NCI-H187 treated with DMSO at 0.1 percent for 48 hours (cell line): ENCODE measurements at places on chromosomes 11 and 22.

- no peak for DNase-seq
Observed at GRCh38 chr22:25911243-25911972, 169.4 kb downstream of the MYO18B start.

- no peak for DNase-seq
Observed at GRCh38 chr22:37241351-37242142, 2.5 kb downstream of the RAC2 start.

DNA sequence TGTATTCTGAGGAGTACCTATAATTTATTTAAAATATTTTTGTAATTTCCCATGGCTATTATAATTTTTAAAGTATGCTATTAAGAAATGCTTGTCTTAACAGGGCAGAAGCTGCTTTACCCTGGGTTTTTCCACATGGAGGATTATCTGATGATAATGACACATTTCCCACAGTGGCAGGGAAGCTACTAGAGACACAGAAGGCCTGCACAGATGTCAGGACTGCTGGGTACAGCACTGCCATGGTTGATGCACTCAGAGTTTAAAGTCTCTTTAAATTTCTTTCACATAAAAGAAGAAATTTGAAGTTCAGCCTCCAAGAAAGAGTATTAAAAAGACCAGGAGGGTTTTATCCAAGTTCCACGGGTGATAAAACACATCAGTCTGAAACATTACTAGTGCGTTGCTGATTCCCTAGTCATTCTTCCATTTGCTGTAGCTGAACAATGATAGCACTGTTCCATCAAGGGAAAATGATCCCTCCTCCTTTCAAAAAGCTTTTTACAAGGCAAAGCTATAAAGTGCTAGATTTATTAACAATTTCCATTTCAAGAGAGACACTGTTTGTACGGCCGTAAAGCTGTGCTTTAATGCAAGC, 363.0 kb downstream of the CNTN5 start:
- no peak for DNase-seq

DNA sequence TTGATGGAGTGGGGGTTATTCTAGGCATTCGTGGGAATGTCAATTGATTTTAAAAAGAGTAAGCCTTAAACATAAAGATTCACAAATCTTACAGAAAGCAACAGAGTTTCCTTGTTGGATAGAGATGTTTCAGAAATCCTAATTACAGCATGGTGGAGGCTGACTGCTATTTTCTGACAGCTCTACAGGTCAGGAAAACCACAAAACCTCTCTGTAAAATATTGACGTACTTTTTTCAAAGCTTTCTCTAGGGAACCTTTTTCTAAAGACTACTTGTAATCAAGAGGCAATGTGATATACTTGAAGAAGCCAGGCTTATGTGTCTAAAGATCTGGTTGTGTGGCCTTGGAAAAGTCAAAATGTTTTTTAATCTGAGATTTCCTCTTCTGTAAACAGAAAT, 9.1 kb upstream of the OR8B8 start:
- no peak for DNase-seq

DNA sequence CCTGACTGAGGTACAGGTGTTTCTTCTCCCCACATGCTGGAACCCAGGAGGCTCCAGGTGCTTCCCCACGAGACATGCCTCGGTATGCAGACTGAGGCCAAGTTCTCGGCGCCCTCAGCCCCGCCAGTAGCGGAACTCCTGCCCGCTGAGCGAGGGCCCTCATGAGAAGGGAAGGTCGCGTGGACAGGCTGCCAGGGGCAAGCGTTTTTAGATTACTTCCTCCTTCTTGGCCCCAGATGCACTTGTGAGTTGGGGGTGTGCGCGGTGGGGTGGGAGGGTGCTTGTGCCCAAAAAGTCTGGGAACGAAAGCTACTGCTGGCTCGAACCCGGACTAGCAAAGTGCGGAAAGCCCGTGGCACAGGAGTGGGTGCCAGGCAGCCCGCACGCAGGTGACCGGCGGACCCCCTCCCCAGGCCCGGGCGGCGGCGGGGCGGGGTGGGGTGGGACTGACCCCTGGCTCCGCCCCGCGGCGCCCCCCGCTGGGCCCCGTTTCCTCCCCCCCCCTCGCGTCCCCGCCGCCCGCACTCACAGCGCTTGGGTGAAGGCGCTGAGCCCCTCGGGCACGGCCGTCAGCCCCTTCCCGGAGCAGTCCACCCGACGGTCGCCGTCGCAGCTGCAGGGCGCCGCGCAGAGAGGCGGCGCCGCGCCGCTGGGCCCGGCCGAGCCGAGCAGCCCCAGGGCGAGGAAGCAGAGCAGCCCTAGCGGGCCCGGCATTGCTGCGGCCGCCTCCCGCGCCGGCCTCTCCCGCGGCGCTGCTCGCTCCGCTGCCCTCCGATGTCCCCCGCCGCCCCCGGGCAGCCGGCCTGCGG, 797 bp downstream of the LGR4 start:
- no peak for DNase-seq

DNA sequence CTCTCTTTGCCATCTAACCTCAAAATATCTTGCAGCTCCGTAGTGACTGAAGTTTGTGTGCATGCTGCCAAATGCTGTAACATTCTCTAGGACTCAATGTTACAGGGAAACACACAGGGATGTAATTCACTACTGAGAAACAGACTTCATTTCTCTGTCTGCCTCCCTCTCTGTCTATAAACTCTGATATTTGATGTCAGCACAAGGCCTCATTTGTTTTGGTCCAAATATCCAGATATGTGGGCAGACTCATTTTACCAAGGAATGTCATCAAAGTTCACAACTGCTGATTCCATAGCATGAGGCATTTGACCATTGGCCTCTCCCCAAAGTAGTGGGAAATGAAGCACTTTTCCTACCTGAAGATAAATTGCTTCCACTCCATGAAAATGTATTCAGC, 2.5 kb upstream of the PRRG4 start:
- DNase-seq = no peak

GRCh38 chr11:117808784-117809183, 11.8 kb upstream of the DSCAML1 start:
- no peak for DNase-seq

- no peak for DNase-seq
Observed at GRCh38 chr11:133529807-133530500, 2.3 kb downstream of the OPCML start.

- DNase-seq = no peak
Observed at GRCh38 chr11:129267716-129268115, 75.6 kb upstream of the ARHGAP32 start.

GRCh38 chr11:72712168-72712751, 38.0 kb upstream of the PDE2A start:
- no peak for DNase-seq

DNA sequence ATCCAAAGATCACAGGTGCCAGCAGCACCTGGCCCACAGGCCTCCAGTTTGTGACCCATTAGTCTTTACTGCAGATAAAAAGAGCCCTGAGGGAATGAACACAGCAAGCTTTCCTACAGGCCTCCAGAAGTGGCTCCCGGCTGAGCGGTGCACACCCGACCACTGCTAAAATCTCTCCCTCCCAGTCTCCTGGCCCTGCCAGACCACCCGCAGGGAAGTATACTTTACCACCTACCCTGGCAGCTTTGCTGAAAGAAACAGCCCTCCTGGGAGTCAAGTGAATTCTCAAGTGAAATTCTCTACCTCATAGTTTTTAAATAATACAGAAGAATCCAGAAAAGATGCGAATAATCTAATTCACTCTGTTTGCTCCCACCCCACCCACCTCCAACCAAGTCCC, 15.4 kb upstream of the MTNR1B start:
- DNase-seq = no peak

DNA sequence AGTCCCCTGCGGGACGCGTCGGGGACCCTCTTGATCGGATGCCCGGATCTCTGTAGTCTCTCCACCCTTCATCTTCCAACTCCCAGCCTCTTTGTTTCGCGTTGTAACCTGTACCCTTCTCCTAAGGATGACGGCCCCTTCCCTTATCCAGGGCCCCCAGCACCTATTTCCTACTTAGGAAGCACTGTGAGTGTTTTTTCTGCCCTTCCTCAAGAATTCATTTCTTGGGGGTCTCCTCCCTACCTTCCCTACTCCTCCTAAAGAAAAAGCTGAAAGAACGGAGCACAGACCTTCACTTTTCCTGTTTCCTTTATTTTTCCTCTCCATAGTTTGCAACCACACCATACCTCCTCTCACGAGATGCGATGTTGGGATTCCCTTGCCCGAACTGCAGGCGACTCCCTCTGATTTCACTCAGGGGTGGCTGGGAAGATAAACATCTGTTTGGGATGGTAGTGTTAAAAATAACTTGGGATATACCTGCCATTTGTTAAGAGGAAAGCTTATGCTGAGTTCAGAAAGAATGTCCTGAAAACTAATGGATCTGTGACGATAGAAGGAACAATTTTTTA, 593 bp downstream of the FAM118B start:
- no peak for DNase-seq

DNA sequence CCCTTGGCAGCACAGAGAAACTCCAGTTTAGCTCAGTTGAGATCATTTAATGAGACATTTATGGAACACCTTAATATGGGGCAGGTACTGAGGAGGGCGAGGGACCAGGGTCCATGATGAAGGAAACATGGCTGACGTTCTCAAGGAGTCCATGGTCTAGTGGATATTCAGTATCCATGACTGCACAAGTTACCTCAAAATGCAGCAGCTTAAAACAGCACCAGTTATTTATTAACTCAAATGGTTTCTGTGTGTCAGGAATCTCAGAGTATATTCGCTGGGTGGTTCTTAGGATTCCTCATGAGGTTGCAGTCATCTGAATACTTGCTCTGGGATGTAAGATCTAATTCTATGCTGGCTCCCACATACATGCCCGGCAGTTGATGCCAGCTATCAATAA, 346.8 kb downstream of the LARGE1 start:
- no peak for DNase-seq

DNA sequence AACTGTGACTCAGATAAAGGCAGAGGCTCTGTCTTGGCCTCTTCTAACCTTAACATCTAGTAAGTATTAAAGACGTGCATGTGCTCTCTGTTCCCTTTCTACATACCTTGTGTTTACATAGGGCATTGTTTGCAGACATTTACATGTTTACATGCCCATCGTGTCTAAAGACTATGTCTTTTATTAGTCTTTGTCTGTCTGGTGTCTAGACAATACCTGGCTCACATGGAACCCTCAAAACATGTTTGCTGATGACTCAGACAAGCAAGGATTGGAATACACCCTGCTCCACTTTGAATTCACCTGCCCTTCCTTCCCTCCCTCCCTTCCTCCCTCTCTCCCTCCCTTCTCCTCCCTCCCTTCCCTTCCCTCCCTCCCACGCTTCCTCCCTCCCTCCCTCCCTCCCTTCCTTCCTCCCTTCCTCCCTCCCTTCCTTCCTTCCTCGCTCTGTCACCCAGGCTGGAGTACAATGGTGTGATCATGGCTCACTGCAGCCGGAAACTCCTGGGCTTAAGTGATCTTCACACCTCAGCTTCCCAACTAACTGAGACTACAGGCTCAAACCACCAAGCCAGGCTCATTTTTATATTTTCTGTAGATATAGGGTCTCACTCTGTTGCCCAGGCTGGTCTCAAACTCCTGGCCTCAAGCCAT, 23.7 kb upstream of the SORL1-AS1 start:
- DNase-seq = no peak

GRCh38 chr22:32389685-32390084, 22.4 kb downstream of the RTCB start:
- no peak for DNase-seq

DNA sequence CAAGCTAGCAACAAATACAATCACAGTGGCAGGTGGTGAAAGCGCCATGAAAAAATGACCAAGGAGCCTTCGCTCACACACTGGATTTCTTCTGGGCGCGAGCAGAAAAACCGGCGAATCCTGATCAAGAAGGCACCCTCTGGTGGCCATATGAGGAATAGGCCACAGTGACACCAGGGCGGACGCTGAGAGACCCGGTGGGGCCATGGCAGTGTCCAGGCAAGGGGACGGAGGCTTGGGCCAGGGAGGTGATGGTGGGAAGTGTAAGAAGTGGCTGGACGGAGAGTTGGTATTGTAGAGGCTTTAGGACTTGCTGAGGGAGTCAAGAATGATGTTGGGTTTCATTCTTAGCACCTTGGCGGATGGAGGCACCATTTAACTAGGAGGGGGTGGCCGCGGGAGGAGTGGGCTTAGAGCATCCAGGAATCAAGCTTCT, 16.9 kb upstream of the RAC2 start:
- DNase-seq = no peak

GRCh38 chr11:60970369-60970774, 1.1 kb upstream of the CD6 start:
- no peak for DNase-seq

- DNase-seq = no peak
Observed at GRCh38 chr11:64134963-64135362, 30.9 kb downstream of the MACROD1 start.
